ENCODE measurements at places on chromosomes 11 and 22.

DNA sequence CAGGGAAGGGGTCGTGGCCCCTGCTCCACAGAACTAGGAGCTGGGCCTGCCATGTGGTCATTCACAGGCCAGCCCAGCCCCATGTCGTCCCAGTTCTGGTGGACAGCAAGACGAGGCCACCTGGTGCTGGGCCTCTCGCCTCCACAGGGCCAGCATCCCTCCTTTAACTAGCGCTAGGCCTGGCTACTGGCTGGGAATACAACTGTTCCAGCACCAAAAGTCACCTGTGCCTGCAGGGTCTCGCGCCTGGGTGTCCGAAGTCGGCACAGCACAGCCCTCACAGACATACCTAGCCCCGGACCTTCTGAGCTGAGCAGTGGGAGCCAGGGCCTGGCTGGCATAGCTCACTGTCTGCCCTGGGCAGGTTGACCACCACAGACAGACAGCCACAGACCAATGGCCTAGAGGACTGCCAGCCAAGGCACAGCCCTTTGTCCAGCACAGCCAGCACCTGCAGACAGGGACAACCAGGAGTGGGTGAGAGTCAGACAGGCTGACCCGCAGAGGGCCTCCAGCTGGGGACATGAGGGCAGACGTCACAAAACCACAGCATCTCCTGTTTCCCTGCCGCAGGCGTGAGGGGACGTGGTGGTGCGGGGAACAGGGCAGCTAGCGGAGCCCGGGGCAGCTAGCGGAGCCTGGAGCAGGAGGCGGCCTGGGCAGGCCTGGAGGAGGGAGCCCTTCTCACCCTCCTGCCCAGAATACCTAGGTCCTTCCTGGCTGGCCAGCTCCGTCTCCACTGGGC lies 27.2 kb upstream of the TH start:
- no peak for DNase-seq

GRCh38 chr11:121727942-121728341 lies 275.2 kb upstream of the SORL1-AS1 start:
- no peak for DNase-seq

- no peak for DNase-seq
These were observed 16.0 kb upstream of the ADORA2A start for GRCh38 chr22:24411256-24412004.

GRCh38 chr22:49368976-49369725 lies 458.5 kb downstream of the BRD1 start:
- no peak for DNase-seq

DNA sequence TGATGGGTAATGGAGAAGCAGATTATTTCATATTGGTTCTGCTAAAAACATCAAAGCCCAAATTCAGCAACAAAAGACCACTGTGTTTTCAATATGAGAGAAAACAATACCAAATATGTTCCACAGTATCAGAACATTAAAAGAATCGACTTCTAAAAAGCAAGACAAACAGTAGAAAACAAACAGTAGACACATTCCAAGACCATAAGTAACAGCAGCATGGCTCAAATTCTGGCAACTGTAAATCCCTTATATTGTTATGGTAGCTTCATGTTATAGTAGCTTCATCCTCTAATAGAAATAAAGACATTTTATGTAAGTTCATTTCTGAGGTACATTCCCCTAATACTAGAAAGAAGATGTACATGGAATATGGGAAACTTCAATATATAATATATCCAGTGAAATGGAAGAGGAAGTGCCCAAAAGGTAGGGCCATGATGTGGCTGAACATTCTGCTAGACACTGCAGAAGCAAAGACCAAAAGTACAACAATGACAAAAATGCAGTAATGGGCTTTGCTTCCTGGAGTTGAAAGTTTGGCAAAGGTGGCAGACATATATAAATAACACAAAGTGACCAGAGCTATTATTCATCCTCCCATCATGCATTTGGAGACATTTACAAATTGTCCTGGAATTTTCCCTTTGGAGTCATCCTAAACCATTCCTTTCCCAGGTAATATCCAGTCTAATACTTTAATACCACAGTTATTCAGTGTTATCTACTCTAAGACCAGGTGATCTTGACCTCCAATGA lies 299.9 kb downstream of the DCDC1 start:
- DNase-seq = no peak

DNA sequence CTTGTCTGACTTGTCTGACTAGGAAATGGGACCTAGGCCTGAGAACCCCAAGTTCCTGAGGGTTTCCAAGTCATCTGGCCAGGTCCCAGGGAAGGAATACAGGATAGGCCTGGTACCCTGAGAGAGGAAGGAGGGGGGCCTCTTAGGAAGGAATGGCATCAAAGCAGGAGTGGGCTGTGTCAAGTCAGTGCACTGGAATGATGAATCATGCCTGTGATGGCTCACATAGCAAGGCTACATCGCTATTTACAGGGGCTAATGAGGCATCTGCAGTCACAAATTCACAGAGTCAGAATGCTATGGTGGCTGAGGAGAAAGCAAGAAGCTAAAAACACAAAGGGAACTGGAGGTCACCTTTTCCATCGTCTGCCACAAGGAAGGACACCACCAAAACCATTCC lies 247.3 kb downstream of the NXPE2 start:
- DNase-seq = no peak

DNA sequence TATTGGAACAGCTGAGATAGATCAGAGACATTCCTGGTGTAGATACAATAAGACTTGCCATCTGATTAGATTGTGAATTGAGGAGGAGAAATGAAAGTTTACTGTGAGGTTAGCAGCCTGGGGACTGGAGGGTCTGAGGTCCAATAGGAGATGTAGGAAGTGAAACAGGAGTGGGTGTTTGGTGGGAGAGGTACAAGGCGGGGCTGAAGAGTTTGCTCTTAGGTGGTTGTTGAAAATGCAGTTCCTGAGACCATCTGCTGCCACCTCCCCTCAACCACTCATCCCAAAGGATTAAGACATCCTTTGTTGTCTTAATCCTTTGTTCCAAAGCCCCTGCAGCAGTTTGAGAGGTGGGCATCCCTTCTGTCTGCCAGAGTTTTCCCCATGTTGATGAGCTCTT lies 14.8 kb downstream of the PIWIL4 start:
- no peak for DNase-seq

- no peak for DNase-seq
These were observed 109.4 kb downstream of the KCNQ1OT1 start for GRCh38 chr11:2590131-2590964.

DNA sequence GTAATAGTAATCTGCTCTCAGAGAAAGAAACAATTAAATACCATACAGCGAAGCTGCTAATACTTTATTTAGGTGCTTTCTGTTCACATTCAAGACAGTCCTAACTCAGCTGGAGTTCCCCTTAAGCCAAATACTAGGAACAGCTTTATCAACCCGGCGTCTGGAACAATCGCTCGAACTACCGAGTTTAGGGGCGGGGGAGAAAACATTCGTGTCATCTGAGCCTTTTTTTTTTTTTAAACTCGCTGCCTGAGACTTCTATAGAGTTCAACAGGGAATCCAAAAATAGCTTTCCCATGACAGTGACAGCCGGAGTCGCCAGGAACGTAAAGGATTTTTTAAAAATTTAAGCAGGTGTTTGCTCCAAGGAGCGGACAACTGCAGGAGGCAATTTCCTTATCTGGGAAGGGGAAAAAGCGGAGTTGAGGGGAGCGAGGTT lies 852 bp downstream of the TRAF6 start:
- no peak for DNase-seq

GRCh38 chr11:32438346-32438865 lies 3.1 kb upstream of the WT1 start:
- DNase-seq = no peak

GRCh38 chr11:8080674-8081590 lies at the start of gene TUB:
Gene TUB (plus strand): TSS chr11:8081211. CDS start chr11:8081511, 300 bp downstream.
- no peak for DNase-seq

GRCh38 chr11:132876705-132877104 lies 655.6 kb downstream of the OPCML start:
- no peak for DNase-seq

DNA sequence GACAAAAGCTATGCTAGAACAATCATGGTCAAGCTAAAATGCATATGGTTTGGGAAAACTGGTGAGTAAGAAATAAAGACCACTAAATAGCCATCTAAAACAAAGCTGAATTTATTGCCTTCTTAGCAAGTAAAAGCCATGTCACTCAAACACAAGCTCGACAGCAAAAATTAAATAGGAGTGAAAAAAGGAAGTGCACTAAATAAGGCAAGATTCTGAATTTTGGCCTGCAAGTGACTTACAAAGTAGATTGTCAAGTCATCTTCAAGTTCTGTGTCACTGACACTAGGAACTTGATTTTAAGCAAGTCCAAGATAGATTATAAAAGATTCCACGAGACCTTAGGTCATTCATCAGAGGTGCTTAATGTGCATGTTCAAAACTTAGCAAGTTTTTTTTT lies 27.4 kb downstream of the TUG1 start:
- no peak for DNase-seq

GRCh38 chr11:68297812-68298658 lies 14.4 kb upstream of the LRP5 start:
- DNase-seq = peak; percentile 53

GRCh38 chr11:66879000-66879399 lies 22.1 kb downstream of the LRFN4 start:
- DNase-seq = no peak

DNA sequence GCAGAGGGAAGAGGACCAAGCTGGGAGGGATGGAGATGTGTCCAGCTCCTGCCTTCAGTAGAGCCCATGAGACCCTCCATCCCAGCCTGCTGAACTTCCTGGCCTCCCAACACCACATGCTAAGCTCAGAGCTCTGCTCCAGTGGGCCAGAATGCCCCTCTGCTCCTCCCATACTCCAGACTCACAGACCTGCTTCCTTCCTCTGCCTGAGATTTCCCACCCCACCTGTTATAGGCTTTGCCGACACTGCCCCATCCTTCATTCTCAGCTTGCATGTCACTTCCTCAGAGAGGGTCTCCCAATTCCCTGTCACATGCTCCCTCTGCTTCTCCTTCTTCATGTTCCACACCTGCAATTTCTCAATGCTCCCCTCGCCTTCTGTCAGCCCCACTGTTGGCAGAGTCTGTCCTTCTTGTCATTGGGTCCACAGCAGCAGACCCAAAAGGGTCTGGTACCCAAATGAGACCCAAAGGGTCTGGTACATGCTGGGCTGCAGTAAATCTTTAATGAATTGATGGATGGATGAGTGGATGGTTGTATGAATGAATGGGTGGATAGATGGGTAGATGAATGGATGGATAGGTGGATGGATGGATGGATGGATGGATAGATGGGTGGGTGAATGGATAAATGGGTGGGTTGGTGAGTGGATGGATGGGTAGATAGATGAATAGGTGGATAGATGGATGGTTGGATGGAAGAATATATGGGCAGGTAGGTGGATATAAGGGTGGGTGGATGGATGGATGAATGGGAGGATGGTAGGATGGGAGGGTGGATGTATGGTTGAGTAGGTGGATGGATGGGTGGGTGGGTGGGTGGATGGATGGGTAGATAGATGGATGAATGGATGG lies 105.3 kb upstream of the FGF3 start:
- no peak for DNase-seq

DNA sequence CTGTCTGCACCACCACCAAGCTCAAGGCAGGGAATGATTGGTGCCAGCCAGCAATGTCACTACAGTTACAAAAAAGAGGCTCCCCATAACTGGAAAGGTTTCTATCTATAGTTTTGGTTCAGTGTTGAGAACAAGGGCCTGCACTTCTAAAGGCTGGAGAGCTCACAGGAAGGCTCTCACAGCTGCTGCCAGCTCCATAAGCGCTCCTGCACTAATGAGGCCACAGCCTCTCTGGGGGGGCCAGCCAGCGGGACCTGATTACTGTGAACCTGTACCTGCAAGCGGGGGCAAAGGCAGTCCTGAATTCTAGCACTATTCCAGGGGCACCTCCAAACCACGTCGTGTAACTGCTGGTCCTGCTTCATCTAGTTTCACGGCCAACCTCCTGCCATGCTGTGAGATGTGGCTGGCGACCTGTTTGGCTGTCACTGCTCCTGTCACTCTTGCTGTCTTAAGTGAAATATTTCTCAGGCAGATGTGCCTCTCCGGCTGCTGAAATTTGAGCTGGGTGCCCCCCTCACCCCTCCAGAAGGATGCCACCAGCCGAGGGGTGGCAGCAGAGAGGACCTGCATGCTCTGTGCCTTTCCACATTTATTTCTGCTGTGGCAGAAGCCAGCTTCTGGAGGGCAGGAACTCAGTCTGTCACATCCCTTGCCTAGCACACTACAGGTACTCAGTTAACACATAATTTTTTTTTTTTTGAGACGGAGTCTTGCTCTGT lies 53.3 kb upstream of the ARFGAP3 start:
- no peak for DNase-seq

DNA sequence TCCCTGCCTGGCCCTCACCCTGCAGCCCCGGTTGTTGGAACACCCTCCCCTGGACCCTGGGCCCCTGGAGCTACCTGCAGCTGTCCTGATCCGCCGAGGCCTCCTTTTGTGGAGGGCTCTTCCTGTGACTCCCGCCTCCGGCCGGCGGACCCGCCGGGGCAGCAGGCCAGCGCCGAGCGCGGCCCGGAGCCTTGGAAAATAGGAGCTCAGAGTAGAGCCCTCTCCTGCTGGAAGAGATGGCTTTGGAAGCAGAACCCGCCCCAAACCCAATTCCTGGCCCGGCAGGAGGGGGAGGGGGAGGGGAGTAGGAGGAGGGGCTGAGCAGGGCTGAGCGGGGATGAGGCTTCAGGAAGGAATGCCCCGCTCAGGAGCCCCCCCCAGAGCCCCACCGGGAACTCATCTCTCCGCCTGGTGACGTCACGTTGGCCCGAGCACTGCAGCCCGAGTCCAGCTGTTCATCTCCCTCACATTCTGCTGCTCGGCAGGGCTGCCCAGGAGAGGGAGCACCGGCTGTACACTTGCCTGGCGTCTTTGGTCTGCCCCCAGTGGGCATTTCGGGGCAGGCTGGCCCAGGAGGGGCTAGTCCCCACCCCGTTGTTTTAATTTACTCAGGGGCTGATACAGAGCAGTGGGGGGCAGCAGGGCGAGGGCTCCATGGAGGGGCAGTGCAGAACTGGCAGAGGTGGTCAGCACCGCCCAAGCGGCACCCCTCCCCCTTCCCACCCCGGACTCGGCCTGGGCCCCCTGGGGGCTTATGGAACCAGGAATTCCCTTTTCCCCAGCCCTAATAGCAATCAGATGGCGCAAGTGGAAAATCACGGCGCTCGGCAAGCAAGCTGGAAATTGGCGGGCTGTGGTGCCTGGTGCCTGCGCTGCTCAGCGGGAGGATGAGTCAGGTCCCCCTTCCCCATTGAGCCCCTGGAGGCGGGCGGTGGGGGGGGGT lies at the start of gene MRGPRF:
TSS of gene MRGPRF (minus strand) at position 238 of the 943 bp plus-strand sequence. CDS start 3,345 bp downstream, outside the sequence.
- DNase-seq = no peak

DNA sequence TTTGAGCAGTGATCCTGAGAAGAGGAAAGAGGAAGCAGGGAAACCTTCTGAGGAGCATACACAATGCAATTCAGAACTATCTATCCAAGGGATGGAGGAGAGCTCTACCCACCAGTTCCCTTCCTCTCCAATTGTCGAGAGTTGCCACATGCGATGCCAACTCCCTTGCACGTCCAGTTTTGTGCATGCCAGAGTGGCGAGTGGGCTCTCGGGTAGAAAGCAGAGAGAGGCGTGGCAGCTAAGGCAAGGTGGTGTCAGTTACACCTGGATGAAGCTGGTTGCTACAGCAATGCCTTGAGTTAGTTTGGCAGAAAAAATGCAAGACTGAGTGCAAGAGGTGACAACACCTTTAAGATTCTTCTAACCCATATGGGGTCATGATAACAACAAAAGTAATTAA lies 420.4 kb upstream of the CCDC90B start:
- no peak for DNase-seq

GRCh38 chr11:42727879-42728278 lies 583.9 kb upstream of the API5 start:
- no peak for DNase-seq

- no peak for DNase-seq
These were observed 6.6 kb downstream of the TSPAN4 start for GRCh38 chr11:849104-849824.

GRCh38 chr11:12655842-12656241 lies 18.4 kb upstream of the TEAD1 start:
- no peak for DNase-seq

All from prostate gland (tissue), 2 donors.